ENCODE measurements at places on chromosomes 3 and 15.

DNA sequence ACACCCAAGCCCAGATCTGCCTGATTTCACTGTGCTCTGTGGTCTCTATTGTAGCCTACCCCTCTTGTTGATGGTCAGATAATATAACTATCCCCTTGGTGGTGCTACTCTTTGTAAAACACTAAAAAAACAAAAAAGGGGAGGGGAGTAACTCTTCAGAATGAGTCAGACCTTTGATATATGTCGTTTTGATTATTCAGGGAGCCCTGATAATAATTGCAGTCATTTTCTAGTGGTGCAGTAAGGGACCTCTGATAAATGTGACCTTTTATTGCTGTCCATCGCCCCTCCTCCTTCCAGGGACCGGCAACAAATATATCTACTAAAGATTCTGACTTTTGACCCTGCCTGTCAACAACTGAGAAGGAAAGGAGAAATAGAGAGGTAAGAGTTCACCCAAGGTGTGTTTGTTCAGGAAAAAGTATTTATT, 45.1 kb upstream of the MAGI1 start:
- DNase-seq, result no peak

DNA sequence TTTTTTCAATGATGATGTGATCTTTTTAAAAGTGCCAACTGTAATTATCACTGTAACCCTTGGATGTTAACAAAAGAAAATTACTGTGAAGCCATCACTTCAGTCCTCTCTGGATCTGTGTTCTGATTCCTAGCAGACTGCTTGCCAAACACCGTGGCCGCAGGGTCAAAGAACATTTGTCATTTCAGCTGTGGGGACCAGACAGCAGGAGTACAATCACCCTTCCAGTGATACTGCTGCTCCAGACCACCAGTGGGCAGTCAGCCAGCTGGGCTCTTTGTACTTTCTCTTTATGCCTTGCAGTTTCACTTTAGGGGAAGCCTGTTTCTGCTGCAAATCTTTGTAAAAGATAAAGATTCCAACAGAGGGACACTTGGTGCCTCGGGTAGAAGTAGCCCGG, 770.0 kb downstream of the GRM7 start:
- no peak for DNase-seq

DNA sequence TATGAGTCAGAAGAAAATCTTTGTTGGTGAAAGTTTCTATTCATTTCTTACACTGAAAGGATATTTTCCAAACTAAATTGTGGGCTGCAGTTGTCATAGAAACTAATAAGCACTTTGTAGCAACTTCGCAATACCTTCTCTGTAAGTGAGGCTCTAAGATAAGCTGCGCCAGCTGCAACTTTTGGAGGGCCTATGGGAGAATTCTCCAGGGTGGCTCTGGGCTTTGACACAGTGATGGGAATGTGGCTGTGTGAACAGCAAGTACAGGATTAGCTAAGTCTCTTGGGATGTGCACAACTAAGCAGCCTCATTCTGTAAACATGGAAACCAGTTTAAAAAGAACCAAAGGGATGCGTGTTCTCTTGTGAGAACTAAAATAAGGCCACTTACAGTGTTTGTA, 124.6 kb upstream of the SGO1 start:
- no peak for DNase-seq

DNA sequence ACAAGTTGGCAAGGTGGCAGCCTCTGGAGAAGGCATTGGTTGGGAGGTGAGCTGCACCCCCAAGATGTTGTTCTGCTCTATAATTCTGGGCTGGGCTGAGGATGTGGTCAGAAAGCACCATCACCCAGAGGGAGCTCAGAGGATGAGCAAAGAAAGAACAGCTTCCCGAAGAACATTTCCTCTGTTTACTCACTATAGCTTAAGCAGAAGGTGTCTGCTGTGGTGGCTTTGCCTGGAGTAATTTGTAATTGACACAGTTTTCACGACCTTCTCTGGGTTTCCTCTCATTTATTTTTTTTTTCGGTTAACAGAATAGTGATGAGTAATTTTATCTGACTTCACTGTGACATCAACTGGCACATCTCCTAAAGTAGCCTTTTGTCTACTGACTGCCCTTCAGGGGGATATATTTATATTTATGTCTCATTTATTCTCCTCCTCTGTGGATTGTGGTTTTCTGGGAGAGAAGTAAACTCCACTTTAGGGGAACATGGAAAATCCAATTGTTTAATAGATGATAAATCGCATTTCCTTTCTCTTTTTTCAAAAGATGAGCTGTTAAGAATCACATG, 49.5 kb upstream of the ABHD17C start:
- no peak for DNase-seq
